H4 (cell line): ENCODE measurements at places on chromosomes 4 and X.

DNA sequence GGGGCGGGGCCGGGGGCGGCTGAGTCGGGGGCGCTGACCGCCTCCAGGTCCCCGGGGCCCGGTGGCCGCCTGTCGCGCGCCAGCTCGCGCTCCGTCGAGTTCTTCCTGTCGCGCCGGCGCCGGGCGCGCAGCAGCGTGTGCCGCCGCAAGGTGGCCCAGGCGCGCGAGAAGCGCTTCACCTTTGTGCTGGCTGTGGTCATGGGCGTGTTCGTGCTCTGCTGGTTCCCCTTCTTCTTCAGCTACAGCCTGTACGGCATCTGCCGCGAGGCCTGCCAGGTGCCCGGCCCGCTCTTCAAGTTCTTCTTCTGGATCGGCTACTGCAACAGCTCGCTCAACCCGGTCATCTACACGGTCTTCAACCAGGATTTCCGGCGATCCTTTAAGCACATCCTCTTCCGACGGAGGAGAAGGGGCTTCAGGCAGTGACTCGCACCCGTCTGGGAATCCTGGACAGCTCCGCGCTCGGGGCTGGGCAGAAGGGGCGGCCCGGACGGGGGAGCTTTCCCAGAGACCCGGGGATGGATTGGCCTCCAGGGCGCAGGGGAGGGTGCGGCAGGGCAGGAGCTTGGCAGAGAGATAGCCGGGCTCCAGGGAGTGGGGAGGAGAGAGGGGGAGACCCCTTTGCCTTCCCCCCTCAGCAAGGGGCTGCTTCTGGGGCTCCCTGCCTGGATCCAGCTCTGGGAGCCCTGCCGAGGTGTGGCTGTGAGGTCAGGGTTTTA lies 1.5 kb downstream of the ADRA2C start:
- DNase-seq = no peak

- DNase-seq = no peak
Measured at GRCh38 chrX:85611926-85612325, 232.5 kb upstream of the POF1B start.

- DNase-seq = no peak
Measured at GRCh38 chr4:93384241-93384640, 444.3 kb upstream of the ATOH1 start.

DNA sequence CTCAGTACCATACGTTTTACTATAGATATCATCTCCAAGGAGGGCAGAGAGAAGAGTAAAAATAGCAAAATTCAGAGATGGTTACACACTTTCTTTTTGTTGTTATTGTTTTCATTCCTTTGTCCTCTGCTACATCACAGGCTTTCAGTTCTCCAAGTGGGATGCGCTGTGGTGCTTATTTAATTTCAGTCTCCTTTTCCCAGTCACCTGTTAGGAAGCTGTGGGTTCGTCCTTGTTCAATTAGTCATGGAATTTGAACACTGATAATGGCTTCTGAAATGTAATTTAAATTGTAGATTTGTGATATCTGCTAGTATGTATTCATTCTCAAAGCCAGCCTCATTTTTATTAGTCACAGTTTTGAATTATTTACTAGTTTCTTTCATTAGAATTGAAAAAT lies 38.8 kb upstream of the DHRSX start:
- no peak for DNase-seq
